ENCODE measurements at places on chromosomes 2 and 18.

DNA sequence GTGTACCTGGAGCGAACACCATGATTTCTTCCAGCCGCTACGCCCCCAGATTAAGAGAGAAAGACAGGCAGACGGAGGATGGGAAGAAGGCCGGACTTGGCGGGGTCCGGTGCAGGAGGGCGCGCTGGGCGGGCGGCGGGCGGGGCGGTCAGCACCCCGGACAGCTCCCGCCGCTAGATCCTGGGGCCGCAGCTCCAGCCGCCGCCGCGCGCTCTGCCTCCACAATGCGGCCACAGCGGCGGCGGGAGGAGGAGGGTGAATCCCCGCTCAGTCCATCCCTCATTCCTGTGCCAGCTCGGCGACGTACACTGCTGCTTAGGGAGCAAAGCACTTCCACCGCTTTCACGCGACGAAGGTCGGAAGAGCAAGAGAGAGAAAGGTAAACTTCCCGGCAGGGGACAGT is at the start of gene AKAIN1:
Gene AKAIN1, minus strand, starts transcription at position 226 of the 403 bp plus-strand sequence. Its CDS starts 204 bp downstream, at position 22.
- no peak for DNase-seq

- no peak for DNase-seq
These were observed 132.7 kb upstream of the CTAGE1 start for GRCh38 chr18:22550366-22550765.

- DNase-seq: no peak
These were observed 16.7 kb upstream of the ZSCAN30 start for GRCh38 chr18:35306588-35307250.

- DNase-seq: no peak
These were observed 2.9 kb downstream of the TRIB2 start for GRCh38 chr2:12719400-12720277.

DNA sequence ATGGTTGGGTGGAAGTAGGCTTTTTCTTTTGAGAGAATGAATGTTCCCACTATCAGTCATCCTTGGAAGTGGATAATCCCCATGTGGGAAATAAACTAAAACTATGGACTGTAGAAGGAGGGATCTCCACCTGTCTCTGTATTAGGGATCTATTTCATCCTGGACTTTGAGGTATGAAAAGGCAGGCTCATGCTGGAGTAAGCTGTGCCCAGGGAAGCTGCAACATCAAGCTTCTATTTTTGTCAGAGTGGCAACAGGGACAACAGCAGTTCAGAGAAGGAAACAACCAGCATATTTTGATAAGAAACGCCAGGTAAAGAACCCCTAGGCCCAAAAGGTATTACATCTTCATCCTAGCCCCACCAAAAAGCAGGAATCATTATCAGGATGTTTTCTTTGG is 122.0 kb downstream of the MDH1 start:
- no peak for DNase-seq

GRCh38 chr2:158357699-158358098 is 98.9 kb downstream of the CCDC148 start:
- DNase-seq: no peak

- no peak for DNase-seq
These were observed 216.8 kb downstream of the UBE2E3 start for GRCh38 chr2:181197140-181197760.

GRCh38 chr2:148194882-148195281 is 174.0 kb downstream of the MBD5 start:
- no peak for DNase-seq

GRCh38 chr2:163734881-163735684 is 725 bp downstream of the FIGN start:
- no peak for DNase-seq

GRCh38 chr2:67834482-67834881 is 228.3 kb downstream of the C1D start:
- DNase-seq: no peak

GRCh38 chr2:23574919-23575654 is 190.1 kb downstream of the KLHL29 start:
- no peak for DNase-seq

DNA sequence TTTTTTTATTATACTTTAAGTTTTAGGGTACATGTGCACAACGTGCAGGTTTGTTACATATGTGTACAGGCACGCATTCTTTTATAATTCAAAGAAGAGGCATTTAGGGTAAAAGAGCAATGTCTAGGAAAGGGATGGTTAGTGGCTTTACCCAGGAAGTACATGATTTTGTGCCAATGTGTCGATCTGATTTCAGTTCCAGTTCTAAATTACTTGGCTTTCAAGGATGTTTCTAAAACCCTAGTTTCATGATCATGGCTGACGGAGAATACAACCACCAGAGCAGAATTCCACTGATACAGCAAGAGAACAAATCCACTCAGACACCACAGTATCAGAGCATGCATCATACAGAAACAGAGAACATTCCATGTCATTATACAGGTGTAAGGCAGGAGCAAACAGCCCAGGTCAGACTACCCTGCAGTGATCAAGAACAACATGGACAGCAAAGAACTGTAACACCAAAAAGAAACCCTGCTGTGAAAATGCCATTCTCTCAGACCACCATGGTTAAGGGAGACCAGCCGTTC is 116.7 kb upstream of the STK17B start:
- DNase-seq: no peak

GRCh38 chr2:71974846-71975245 is 172.8 kb downstream of the CYP26B1 start:
- DNase-seq: no peak

DNA sequence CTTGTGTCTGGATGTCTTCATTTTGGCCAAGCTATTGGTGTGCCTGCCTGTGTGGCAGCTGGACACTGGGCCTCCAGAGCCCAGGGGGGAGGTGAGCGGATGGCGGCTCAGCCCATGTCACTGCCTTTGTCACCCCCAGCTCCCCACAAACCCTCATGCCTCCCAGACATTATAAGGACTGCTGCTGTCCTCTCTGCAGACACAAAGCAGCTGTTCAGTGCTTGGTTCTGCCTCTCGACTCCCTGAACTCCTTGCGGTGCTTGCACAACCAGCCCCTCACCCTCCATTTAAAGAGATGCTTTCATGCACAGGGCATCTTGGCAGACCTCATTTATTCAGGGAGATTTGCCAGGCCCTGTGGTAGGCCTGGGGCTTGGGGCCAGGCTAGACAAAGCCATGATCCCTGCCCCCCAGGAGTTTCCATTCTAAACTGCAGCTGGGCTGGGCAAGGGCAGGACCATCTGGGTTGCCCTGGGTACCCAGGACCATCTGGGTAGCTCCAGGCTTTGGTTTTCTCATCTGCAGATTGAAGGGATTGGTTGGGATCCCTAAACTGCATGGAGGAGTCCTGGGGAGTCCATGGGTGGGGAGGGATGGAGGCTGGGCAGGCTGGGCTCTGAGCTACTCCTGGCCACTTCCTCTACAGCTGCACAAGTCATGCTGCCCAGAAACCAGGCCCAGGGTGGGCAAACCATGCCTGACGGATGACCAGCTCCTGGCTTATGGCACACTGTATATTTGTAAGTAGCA is 168.5 kb downstream of the CELF4 start:
- no peak for DNase-seq

- DNase-seq: no peak
These were observed 117.9 kb upstream of the ID2 start for GRCh38 chr2:8563814-8564474.

- DNase-seq: no peak
These were observed 6.5 kb downstream of the NCAPH start for GRCh38 chr2:96342085-96342484.

DNA sequence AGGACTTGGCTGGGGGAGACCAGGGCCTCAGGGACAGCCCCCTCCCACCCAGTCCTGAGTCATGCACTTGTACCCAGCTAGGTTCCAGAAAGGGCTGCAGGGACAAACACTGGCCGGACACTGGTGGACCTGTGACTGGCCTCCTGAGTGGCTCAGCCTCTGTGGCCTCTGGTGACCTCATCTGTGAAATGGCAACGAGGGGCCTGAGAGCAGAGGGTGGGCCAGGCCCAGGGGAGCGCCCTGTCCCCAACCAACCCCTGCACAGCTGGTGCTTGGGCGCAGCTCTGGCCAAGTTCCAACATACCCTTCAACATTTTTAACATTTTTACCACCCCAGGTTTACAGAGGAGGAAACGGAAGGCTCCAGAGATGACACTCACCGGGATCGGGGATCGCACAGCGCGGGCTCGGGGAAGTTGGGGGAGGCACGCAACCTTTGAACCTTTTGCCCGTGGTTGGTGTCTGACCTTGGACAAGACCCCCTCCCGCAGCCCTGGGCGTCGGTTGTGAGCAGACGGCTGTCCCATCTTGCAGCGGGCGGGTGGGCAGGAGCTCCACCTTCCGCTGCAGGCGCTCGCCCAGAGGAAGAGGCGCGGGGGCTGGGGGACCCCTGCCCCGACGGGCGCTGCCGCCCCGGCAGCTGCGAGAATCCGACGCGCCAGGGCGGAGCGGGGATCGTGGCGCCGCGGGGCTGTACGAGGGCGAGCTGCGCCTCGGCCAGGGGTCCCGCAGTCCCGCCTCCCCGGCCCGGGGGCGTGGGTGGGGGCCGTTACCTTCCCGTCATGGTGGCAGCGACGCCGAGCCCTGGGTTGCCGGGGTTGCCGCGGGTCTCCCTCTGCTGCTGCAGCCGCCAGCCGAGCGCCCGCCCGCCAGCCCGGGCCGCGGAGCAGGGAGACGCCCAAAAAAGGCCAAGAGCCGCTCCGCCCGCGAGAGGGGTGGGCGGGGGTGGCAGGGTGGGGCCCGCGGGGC is 805 bp downstream of the LIMS2 start:
- no peak for DNase-seq

- DNase-seq: no peak
These were observed 34.4 kb downstream of the PCARE start for GRCh38 chr2:29039718-29040480.

- no peak for DNase-seq
These were observed 1074.8 kb upstream of the CDH2 start for GRCh38 chr18:29251681-29252080.

DNA sequence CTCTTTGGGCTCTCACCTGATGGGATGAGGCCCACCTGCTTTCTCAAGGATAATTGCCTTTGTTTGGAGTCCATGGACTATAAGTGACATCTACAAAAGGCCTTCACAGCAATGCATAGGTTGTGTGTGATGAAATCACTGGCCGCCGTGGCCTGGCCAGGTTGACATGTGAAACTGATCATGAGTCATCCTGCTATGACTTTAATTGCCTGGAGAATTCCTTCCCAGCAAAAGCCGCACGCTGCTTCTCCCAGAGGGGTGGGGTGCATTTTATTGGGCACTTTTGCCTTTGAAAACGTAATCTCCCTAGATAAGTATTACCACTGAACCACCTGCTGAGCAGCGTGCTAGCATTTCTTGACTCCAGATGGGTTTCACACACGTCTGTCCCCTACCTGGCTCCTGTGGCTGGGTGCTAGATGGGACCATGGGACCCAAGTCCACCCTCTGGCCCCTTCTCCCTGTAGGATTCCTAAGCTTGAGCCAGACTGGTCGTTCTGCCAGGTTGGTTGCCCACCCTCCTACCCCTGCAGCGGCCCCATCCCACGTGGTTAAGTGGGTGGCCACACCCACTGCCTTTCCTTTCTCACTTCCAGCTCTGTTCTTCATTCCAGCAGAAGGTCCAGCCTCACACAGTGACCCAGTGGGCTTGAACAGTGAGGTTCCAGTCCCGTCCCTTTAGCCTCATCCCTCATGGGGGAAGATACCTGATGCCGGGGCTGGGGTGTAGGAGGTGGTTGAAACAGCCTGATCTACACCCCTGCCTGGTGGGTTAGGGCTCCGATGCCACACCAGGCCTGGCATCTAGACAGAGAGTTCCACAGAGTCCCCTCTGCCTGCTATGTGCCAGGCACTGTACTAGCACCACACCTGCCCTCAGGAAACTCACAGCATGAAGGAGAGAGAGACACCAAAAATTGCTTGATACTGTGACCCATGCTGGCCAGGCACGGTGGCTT is 89.6 kb downstream of the GBX2 start:
- DNase-seq: no peak

DNA sequence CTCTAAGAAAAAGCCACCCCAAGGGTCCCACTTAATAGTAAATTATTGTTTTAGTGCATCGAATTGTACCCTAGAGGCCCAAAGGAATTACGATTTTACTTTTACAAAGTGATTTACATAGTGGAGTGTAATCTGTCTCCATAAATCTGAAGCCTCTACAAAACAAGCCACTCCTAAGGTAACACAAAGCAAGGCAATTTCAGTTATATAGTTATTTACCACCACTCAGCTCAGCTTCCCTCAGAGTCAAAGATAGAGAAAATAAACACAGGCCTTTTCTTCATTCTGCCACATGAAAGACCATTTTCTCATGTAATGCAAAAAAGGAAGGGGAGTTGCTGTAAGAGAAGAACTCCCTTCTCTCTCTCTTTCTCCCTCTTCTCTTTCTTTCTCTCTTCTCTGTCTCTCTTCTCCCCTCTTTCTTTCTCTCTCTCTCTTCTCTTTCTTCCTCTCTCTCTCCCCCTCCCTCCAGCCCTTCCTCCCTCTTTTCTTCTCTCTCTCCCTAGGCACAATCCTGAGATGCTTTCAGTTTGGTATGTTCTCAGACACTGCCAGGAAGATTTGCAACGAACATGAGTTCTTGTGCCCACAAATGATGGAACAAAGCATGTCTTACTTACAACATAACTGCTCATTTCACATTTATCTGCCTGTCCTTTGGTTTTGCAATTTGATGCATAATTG is 264.5 kb downstream of the BCL2 start:
- DNase-seq: no peak

GRCh38 chr2:157194097-157194688 is 63.3 kb upstream of the GALNT5 start:
- peak; percentile 23 for DNase-seq
